ENCODE measurements at places on chromosomes 13 and 19.

DNA sequence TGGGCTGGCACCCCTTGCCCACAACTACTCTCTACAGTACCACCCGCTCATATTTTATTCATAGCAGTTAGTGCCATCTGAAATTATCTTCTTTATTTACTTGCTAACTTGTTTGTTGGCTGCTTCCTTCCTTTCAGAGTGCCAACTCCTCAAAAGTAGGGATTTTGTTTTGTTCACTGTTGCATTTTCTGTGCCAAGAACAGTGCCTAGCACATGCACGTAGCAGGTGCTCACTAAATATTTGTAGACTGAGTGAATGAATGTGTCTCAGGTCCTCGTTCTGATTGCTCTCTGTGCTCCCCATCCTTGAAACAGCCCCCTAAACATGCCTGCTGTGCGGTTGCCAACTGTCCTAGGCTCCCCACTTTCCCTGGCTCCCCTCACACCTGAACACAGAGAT, 1.5 kb downstream of the GIPC1 start:
- no peak overlapping the region for H3K27ac ChIP-seq
- H3K36me3 ChIP-seq = peaks cover 2% of the 10 kb centered on the region
- no peak for DNase-seq
- H3K27me3 ChIP-seq = no peaks in the 10 kb centered on the region

DNA sequence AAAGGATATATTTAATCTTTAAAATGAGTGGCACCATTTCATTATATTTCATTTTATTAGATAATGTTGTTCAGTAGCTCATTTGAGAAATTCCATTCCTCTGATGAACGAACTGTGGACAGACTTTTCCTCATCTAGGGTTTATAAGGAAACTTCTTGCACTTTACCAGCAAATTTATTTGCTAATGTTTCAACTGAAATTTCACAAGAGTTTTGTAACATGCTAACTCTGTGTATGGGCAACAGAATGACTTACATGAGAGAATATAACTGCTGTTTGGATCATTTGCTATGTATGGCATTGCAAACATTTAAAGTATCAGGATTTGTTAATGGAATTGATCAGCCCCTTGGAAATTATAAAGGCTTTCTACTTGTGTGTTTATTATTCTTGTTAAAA, 3.7 kb upstream of the IRS2 start:
- no peaks in the 10 kb centered on the region for H3K36me3 ChIP-seq
- peaks cover 39% of the 10 kb centered on the region for H3K27me3 ChIP-seq
- DNase-seq = no peak
- no peak overlapping the region for H3K27ac ChIP-seq
- H3K4me1 ChIP-seq = peaks cover 27% of the 10 kb centered on the region

- no peak overlapping the region for H3K4me3 ChIP-seq
- H3K36me3 ChIP-seq = peaks cover 4% of the 10 kb centered on the region
- H3K27me3 ChIP-seq = peaks cover 18% of the 10 kb centered on the region
- H3K4me1 ChIP-seq = no peaks in the 10 kb centered on the region
- no peak for DNase-seq
- H3K27ac ChIP-seq = no peak overlapping the region
Observed at GRCh38 chr13:113577881-113578435, 6.6 kb upstream of the TFDP1 start.

DNA sequence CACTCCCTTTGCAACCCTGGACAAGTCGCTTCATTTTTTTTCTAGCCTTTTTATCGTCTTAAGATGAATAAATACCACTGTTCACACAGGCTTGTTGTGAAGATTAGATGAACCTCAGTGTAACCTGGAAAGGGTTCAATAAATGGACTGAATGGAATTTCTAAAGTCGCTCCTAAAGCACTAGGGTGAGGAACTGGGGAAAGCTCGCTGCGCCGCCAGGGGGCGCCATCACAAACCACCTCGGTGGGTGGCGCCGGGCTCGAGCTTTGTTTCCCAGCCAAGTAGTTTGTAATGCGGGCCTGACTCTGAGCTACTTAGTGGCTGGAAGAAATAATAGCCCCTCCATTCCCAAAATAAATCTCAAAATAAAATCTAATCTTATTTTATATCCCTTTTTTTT, 2.2 kb upstream of the CEACAM6 start:
- H3K27me3 ChIP-seq = peaks cover 63% of the 10 kb centered on the region
- H3K27ac ChIP-seq = no peak overlapping the region
- peaks cover 5% of the 10 kb centered on the region for H3K4me1 ChIP-seq
- H3K4me3 ChIP-seq = no peak overlapping the region
- H3K36me3 ChIP-seq = no peaks in the 10 kb centered on the region

GRCh38 chr13:92589955-92590354, 636.7 kb upstream of the GPC6 start:
- no peak overlapping the region for H3K27ac ChIP-seq
- DNase-seq = no peak
- no peaks in the 10 kb centered on the region for H3K36me3 ChIP-seq
- no peaks in the 10 kb centered on the region for H3K4me1 ChIP-seq

DNA sequence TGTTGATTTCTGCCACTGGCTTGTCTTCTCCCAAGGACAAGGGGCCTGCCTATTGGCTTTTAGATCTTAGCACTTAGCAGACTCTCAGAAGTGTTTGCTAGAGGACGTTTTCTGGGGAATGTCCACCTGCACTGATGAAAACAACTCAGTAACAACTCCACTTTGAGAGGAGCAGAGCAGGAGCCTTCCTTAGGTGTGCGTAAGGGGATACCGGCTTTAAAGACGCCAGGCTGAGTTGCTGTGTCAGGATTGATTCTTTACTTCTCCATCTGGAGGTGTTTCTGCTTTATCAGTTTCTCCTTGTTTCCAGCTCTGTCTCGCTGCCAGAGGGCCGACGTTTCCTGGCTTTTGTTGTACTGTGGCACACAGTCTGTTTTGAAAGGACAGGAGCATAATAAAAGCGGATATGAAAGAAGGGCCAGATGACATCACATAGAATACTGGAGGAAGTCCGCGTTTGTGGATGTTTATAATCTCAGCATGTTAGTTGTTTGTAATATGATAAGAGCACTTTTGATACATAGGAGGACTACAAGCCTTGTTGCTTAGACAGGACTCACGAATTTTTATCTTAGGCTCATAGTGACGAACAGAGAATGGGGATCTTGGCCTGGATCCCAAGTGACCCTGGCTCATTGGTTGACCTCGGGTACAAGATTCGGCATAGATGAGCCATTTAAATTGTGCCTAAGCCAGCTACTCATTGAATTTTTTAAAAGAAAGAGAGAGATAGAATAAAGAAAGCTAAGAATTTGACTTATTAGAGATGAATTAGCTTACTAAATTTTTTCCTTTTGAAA, 34.6 kb downstream of the COL4A2 start:
- H3K4me3 ChIP-seq = peak overlapping the region; percentile 75
- H3K4me1 ChIP-seq = peaks cover 45% of the 10 kb centered on the region
- no peaks in the 10 kb centered on the region for H3K36me3 ChIP-seq

DNA sequence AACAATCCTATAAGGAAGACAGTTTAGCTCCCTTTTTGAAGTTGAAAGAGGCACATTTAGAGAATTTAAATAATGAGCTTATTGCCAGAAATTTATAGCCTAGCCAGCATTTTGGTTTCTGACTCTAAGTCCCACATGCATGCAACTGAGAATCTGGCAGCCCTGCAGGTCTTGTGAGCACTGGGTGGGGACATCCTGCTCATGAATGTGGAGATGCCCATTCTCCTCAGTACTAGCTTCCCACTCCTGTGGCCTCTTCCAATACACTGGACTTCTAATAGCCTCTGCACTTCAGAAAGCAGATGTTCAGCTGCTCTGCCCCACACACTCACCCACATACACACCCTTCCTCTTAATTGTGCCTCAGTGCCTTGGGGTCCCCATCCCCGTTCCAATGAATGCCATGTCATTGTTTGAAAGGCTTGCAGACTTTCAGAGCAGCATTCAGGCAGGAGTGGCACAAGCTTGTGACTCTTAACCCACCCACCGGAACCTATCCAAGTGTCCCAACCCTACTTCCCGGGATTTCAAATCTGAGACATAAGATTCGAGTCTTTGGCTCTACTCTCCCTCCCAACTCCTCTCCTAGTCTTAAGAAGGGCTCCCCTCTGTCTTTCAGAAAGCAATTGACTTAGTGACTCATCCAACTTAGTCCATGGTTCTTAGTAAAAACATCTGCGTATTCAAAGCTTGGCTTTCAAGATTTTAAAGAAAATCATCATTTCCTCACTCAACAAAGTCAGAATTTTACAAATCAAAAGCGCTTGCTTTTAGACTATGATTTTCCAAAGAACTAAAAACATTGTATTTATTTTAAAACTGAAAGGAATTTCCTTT, 80.0 kb upstream of the FREM2 start:
- no peaks in the 10 kb centered on the region for H3K36me3 ChIP-seq
- H3K27me3 ChIP-seq = no peaks in the 10 kb centered on the region
- H3K4me3 ChIP-seq = no peak overlapping the region
- no peak overlapping the region for H3K27ac ChIP-seq
- DNase-seq = no peak

DNA sequence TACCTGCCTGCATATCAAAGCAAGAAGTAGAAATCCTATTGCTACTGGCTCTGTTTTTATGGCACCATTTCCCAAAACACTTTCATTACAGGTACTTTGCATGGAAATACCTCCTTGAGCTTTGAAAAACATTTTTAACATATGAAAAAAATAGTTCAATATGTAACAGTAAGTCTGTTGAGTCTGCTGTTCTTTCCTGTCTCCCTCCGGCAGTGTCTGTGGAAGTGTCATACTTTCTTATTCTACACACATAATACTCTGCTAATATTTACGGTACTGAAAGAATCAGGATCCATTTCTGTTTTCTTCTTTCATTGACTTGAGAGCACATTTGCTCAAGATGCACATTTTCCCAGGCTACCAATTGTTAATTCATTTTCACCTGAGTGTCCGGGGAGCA, 8.2 kb upstream of the SERTM1 start:
- no peaks in the 10 kb centered on the region for H3K4me1 ChIP-seq
- peaks cover 5% of the 10 kb centered on the region for H3K27me3 ChIP-seq
- DNase-seq = no peak
- peaks cover 2% of the 10 kb centered on the region for H3K36me3 ChIP-seq
- no peak overlapping the region for H3K4me3 ChIP-seq

DNA sequence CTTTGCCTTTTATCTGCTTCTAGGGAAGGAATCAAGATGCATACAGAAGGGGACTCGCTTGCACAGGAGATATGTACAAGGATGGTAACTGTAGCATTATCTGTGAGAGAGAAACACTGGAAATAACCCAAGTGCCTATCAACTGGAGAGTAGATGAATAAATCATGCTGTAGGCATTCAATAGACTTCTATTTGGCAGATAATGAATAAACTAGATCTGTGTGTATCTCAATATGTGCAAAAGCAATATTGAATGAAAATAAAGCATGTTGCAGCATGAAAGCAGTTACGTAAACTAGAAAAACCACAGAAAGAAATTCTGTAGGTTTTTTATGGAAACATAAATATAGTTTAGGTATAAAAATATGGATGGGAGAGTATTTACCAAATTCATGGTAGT, 38.6 kb upstream of the RGCC start:
- H3K4me1 ChIP-seq = no peaks in the 10 kb centered on the region
- H3K4me3 ChIP-seq = no peak overlapping the region
- H3K36me3 ChIP-seq = no peaks in the 10 kb centered on the region
- no peak for DNase-seq
- H3K27ac ChIP-seq = peak overlapping the region; percentile 16

- H3K36me3 ChIP-seq = no peaks in the 10 kb centered on the region
- no peak for DNase-seq
- H3K27ac ChIP-seq = no peak overlapping the region
- peak overlapping the region; percentile 36 for H3K4me3 ChIP-seq
- H3K4me1 ChIP-seq = peaks cover 43% of the 10 kb centered on the region
Observed at GRCh38 chr19:7214324-7215089, 79.7 kb downstream of the INSR start.

GRCh38 chr19:42288387-42288786, 13.5 kb upstream of the PRR19 start:
- no peaks in the 10 kb centered on the region for H3K27me3 ChIP-seq
- no peak overlapping the region for H3K4me3 ChIP-seq
- H3K27ac ChIP-seq = no peak overlapping the region

DNA sequence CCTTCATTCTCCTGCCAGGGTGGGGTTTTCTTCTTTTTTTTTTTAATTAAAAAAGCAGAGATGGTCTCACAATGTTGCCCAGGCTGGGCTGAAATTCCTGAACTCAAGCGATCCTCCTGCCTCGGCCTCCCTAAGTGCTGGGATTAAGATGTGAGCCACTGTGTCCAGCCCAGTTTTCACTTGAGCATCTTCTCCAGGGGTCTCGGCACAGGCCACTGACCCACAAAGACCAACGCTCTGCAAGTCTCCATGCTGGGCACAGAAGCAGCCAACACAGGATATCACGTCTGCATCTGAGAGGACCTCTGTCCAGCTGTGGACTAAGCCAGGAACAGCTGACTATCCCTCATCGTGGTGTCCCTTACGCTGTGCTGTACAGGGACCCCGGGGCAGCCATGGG, 9.5 kb upstream of the TMEM86B start:
- no peak overlapping the region for H3K4me3 ChIP-seq
- no peak for DNase-seq
- peaks cover 37% of the 10 kb centered on the region for H3K36me3 ChIP-seq
- H3K27ac ChIP-seq = no peak overlapping the region
- no peaks in the 10 kb centered on the region for H3K27me3 ChIP-seq
- peaks cover 6% of the 10 kb centered on the region for H3K4me1 ChIP-seq

DNA sequence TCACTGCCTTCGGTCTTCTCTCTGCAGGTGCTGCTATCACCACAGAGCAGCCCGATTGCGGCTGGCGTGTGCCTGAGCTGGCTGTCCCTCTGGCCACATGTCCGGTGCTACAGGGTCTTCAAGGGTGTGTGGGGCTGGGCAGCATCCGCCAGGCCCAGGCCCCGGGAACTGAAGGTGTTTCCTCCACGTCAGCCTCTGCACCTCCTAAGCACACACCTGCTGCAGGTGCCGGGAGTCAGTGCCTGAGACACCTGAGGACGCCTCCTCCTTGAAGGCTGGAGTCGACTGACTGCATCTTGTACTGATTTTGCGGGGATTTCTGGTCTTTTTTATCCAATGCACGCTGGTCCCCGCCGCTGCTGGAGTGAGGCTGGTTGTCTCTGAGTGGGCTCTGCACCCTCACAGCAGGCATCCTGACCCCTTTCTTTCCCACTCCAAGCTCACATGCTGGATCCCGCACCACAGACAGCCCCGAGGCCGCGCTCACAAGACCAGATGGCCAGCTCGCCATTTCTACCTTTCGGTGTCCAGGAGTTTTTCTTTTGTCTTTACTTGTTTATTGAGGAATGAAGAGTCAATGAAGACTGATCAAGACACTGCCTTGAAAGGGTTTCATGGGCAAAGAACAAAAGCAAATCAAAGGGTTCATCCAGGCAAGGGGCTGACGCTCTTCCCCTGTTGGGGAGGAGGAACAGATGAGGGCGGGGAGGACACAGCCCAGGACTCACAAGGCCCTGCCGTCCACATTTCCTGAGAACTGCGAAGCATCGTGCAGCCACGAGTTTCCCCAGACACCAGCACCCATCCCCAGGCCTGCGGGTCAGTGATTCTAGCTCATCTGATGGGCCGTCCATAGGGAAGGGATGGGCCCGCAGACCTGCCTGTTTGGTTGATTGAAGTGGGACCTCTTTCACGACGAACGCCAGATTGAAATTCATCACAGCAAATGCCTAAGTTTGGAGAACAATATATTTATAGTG, 203.8 kb upstream of the SOX1 start:
- no peaks in the 10 kb centered on the region for H3K36me3 ChIP-seq
- DNase-seq = no peak

Measured in activated T-cell treated with anti-CD3 and anti-CD28 coated beads, Interleukin-2, amount 50 U/mL, for 72 hours (primary cell).